ENCODE measurements at places on chromosomes 12 and 14.
A peak's percentile ranks its signal among the peaks of the same experiment; 100 is the strongest.

GRCh38 chr14:103546652-103547454, 15.6 kb downstream of the BAG5 start:
- DNase-seq, result peak; percentile 58

GRCh38 chr14:80387563-80387981, 176.3 kb upstream of the DIO2 start:
- peak; percentile 13 for DNase-seq

DNA sequence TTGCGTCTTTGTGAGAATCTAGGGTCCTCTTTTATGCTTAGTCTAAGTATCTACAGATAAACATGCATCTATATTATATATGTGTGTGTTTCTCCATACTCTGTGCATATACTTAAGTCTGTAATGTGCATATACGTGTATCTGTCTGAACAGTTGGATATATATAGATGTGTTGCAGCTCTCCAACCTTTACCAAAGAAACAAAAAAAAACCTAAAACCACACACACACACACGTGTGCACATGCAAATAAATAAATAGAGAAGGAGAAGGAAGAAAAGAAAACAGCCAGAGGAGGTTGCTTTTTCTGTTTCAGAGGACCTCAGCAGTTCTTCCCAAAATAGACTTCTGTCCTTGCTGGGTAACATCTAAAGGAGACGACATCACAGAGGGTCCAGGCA, 244.9 kb downstream of the CACNA1C start:
- no peak for DNase-seq

GRCh38 chr14:100692859-100693558, 33.7 kb upstream of the DLK1 start:
- no peak for DNase-seq

- no peak for DNase-seq
These were observed 131.1 kb downstream of the FBXL14 start for GRCh38 chr12:1463073-1463905.

- DNase-seq, result no peak
These were observed 195.1 kb upstream of the SLC38A2 start for GRCh38 chr12:46567667-46568066.

DNA sequence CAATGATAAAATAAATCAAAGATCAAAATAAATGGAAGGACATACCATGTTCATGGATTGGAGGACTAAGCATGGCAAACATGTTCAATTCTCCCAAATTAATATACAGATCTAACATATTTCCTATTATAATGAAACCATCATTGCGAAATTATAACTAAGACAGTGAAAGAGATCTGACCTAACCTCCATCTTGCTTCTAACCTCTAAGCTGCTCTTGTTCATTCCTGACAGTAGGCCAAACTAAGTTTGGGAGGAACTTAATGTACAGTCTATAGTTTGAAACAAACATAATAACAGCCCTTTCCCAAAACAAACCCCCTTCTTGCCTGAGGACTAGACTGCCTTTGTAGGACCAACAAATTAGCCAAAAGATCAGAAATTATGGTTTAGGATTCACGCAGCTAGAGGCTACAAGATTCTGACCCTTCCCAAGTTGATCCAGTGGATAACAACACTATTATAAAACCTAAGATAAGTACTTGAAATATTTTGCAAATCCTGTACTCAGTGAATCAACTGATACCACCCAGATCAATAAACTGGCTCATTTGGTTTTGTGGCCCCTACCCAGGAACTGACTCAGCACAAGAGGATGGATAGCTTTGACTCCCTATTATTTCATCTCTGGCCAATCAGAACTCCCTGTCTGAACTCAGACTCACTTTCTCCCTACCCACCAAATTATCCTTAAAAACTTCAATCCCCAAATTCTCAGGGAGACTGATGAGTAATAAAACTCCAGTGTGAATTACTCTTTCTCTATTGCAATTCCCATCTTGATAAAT, 41.7 kb upstream of the OR5AU1 start:
- no peak for DNase-seq

DNA sequence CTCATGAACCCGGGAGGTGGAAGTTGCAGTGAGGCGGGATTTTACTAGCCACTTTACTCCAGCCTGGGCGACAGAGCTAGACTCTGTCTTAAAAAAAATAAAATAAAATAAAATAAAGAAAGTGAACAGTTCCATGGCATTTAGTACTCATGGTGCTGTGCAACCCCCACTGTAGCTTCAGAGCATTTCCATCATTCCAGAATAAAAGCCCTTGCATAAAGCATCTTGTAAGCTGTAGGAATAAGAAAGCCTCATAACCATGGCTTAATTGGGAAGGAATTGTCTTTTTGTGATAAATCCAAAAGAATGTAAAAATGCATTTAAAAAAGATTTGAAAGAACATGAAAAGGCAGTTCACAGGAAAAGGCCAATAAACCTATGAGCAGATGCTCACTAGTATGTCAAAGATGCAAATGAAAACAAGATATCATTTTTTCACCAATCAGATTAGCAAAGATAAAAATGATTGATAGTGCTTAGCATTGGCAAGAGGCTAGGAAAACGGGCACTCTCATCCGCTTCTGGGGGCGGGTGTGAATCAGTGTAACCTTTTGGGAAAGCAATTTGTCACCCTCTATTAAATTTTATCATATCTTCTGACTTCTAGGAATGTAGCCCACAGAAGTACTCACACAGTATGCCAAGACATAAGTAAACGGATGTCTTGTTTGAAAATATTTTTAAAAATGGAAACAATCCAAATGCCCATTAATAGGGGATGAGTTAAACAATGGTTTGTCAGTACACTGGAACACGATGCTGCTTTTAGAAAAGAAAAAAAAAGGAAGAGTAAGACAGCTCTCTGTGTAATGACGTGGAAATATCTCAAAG, 46.6 kb downstream of the CFAP251 start:
- no peak for DNase-seq

DNA sequence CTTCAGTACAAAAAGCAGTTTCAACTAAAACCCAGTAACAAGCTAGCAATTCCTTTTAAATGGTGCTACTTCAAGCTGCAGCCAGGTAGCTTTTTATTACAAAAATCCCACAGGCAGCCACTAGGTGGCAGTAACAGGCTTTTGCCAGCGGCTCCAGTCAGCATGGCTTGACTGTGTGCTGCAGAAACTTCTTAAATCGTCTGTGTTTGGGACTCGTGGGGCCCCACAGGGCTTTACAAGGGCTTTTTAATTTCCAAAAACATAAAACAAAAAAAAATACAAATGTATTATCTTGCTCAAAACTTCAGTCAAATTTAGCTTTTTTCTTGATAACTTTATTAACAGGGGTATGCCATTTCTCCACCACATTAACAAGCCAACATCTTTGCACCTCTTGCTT, 3.6 kb upstream of the CLEC4E start:
- DNase-seq, result peak; percentile 39

- no peak for DNase-seq
These were observed 10.6 kb downstream of the MYO1H start for GRCh38 chr12:109358154-109358869.

- no peak for DNase-seq
These were observed 13.2 kb downstream of the TRIP11 start for GRCh38 chr14:92026548-92027190.

GRCh38 chr12:52009081-52009751, 2.5 kb downstream of the TAMALIN start:
- DNase-seq, result no peak

- DNase-seq, result no peak
These were observed 33.9 kb downstream of the SERPINA3 start for GRCh38 chr14:94646066-94646465.

DNA sequence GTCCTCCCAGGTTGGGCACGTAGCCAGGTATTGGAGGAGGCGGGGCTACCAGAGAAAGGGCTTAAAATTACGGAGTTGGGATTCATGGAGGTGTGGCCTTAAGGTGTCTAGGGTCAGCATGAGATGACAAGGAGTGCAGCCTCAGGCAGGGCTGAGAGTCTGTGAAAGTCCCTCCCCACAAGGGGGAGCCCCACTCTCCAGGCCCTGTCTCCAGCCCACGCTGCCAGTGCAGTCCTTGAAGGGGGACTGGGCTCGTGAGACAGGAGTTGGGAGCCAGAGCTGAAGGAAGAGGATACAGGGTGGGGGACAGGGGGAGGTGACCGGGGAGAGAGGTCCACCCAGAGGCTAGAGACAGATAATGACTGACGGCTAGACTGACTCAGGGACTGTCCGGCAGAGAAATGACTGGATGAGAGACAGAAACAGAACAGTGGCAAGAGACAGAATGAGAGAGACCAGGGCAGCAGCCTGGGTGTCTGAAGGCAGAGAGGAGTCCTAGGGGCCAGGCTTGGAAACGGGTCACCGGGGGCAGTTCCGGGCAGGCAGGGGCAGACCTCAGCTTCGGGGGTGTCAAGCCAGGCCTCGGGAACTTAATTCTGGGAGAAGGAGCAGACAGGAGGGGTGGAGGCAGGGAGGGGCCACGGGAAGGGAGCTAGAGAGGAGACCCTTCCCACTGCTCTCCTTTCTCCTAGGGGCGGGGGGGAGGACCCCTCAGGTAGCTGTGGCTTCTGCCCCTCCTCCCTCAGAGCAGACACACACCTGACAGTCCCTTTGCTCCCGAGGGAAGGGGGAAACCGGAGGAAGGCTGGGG, 970 bp downstream of the CDH24 start:
- DNase-seq, result no peak

- no peak for DNase-seq
These were observed 12.8 kb upstream of the IFI27L2 start for GRCh38 chr14:94142247-94142646.

DNA sequence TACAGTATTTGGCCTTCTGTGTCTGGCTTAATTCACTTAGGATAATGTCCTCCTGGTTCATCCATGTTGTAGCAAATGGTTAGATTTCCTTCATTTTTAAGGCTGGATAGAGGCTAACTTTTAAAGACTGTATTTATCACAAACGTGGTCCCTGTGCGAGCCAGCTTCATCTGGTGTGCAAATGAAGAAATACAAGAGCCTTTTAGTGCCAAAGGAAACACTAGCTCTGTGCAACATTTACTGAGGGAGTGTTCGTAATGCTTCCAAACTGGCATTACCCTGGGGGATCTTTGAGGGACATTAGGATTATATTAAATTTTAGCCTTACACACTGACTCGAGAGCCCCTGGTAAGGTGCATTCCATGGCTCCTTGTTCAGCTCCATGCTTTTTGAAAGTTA, 43.0 kb upstream of the SLC38A2 start:
- DNase-seq, result no peak

DNA sequence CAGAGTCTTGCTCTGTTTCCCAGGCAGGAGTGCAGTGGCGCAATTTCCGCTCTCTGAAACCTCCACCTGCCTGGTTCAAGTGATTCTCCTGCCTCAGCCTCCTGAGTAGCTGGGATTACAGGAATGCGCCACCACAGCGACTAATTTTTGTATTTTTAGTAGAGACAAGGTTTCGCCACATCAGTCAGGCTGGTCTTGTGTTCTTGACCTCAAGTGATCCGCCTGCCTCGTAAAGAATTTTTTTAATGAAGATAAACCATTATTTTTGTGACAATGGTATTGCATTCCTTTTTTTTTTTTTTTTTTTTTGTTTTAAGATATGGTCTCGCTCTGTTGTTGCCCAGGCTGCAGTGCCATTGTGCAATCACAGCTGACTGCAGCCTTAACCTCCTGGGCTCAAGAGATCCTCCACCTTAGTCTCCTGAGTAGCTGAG, 25.8 kb downstream of the ACVR1B start:
- DNase-seq, result no peak

GRCh38 chr12:57983858-57984505, 42.6 kb downstream of the ATP23 start:
- DNase-seq, result no peak

DNA sequence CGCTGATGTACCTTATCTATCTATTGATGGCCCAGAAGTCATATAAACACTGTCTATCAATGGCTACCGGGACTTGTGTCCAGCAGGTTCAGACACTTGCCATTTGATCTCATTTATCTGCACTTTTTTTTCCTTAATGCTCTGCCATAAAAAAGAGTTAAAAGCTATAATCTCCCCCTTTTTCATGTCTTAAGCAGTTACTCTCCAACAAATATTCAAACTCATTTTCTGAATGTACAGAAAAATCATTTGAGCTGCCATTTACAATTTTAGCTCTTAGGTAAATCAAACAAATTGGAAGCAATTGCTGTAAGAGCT, 101.4 kb downstream of the SLC8A3 start:
- no peak for DNase-seq

GRCh38 chr12:48022676-48023385, 18.6 kb upstream of the COL2A1 start:
- no peak for DNase-seq

DNA sequence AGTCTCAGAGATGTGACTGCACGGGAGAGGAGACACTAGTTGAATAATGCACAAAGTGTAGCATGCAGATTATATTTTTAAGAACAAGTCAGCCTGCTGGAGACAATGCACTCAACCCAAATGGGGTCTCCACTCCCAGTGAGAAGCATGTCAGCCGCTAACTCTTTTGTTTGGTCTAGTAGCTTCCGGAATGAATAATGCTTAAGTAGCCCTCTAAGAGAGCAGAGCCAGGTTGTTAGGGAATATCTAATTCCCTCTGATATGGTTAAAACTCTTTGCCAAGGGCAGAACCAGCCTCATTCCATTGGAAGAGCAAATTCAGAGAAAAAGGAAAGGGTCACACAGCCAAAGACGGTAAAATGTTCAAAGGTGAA, 80.4 kb downstream of the DAD1 start:
- DNase-seq, result no peak

DNA sequence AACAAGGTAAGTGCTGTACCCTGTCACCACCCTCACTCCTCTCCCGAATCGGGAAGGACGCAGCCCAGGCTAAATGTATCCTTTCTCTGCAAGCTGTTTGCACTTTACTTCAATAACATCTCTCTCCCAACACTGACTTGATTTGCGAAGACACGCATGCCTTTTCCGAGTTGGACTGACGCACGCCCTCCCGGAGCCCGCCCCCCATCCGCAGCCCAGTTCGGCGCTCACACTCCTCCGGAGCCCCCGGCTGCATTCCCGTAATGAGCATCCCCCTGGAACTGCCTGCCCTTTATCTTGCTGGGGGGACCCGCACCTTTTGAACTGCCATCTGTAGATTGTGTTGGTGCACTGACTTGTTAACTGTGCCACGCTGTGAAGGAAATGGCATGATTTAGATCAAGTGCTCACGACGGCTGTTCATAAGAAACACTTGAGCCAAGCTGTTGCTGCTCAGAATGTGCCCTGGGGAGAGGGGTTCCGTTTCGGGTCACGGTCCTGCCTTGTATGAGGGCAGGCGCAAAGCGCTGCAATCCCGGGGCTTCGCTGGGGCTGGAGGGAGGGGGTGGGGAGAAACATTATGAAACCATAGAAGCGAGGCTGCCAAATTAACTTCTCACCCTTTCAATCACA, 176.6 kb upstream of the CDKN3 start:
- no peak for DNase-seq

GRCh38 chr12:100154474-100155247, 12.0 kb upstream of the BLTP3B start:
- no peak for DNase-seq

DNA sequence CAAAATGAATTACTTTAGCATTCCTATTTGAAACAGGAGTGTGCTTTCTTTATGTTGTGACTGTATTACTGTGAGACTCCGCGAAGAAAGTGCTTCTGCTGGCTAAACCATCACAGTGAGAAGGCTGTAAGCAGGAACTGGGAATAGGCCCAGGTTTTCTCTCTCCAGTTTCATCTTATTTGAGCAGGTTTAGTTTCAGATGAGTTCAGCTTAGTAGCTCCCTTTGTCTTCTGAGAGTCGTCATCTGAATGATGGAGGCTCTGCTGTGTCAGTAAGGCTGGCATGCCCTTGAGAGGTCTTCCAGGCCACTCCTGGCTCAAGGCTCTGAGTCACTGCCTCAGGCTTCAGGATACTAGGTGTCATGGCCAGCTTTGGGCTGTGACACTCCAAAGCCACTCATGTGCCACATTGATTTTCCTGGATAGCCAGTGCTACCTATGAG, 205.6 kb upstream of the RGS6 start:
- DNase-seq, result no peak
